Vagina (tissue), 2 donors: ENCODE measurements at places on chromosomes 2 and 18.

GRCh38 chr2:7011356-7012083, 94.3 kb downstream of the RNF144A start:
- no peaks in the 10 kb centered on the region for H3K27me3 ChIP-seq
- no peaks in the 10 kb centered on the region for H3K36me3 ChIP-seq
- DNase-seq, result no peak
- peaks cover 91% of the 10 kb centered on the region for H3K4me1 ChIP-seq
- no peak overlapping the region for H3K4me3 ChIP-seq

- no peaks in the 10 kb centered on the region for H3K36me3 ChIP-seq
- H3K4me3 ChIP-seq, result no peak overlapping the region
- H3K27ac ChIP-seq, result no peak overlapping the region
Observed at GRCh38 chr2:213232649-213233437, 51.4 kb upstream of the SPAG16 start.

DNA sequence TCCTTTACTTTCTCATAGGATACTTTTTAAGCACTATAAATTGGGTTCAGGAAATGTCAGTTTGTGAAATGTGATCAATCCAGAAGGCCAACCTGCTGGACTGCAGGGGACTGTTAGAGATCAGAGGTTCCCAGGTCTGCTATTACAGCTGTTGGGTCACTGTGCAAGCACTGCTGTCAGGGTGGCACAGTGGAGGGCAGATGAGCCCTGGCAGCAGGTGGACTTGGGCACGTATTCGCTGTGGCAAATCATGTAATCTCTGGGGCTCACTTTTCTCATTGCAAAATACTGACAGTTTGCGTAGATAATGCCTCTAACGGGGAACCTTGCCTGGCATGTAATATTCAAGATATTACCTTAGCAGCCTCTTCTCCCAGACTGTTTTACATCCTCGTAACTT, 18.1 kb downstream of the RAB31 start:
- H3K27me3 ChIP-seq, result no peaks in the 10 kb centered on the region
- no peak for DNase-seq
- H3K4me1 ChIP-seq, result peaks cover 27% of the 10 kb centered on the region

GRCh38 chr2:46555646-46556234, 76.4 kb downstream of the TMEM247 start:
- no peaks in the 10 kb centered on the region for H3K27me3 ChIP-seq
- H3K4me1 ChIP-seq, result peaks cover 61% of the 10 kb centered on the region
- no peak overlapping the region for H3K4me3 ChIP-seq
- H3K27ac ChIP-seq, result no peak overlapping the region

DNA sequence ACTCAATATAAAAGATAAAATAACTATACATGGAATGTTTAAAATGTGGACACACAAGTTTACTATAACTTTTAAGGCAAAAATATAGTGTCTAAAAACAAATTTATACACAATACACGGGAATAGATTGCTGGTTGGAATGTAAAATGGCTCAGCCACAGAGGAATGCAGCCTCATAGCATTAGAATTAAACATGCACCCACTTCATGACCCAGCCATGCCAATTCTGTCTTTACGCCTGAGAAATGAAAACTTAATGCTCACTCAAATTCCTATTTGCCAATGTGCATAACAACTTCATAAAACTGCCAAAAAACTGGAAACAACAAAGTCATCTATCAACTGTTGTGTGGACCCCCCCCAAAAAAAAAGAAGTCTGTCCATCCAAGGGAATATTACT, 1006.6 kb upstream of the POU3F3 start:
- H3K27me3 ChIP-seq, result no peaks in the 10 kb centered on the region
- no peak overlapping the region for H3K4me3 ChIP-seq
- DNase-seq, result no peak
- H3K27ac ChIP-seq, result no peak overlapping the region
- H3K4me1 ChIP-seq, result no peaks in the 10 kb centered on the region

GRCh38 chr2:173969886-173970285, 4.7 kb upstream of the SP3 start:
- H3K27ac ChIP-seq, result no peak overlapping the region
- H3K36me3 ChIP-seq, result no peaks in the 10 kb centered on the region
- no peak overlapping the region for H3K4me3 ChIP-seq
- no peaks in the 10 kb centered on the region for H3K27me3 ChIP-seq
- H3K4me1 ChIP-seq, result peaks cover 12% of the 10 kb centered on the region
- DNase-seq, result no peak

DNA sequence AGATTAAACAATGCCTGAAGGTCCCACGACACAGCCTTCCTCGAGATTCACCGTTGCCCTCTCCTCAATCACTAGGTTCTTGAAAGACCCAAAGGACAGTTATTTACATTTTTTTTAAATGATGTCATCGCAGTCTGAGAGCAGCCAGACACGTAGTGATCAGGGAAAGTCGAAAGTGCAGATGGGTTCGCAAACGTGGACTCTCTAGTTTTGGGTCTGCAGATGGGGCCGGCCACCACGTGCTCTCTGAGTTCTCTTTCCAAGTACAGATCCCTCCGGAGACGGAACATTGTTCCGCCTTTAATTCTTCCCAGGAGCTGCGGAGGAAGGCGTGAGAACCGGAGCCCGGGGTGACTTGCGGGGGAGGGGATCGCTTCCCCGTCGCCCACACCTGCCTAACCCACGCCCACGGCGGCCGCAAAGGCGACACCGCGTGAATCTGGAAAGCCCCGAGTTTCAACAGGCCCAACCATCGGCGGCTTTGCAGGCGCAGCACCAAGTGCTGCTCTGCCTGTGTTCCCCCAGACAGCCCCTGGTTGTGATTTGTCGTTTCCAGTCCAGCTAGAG, 54.3 kb downstream of the PKDCC start:
- H3K27me3 ChIP-seq, result no peaks in the 10 kb centered on the region
- H3K36me3 ChIP-seq, result no peaks in the 10 kb centered on the region
- DNase-seq, result no peak

DNA sequence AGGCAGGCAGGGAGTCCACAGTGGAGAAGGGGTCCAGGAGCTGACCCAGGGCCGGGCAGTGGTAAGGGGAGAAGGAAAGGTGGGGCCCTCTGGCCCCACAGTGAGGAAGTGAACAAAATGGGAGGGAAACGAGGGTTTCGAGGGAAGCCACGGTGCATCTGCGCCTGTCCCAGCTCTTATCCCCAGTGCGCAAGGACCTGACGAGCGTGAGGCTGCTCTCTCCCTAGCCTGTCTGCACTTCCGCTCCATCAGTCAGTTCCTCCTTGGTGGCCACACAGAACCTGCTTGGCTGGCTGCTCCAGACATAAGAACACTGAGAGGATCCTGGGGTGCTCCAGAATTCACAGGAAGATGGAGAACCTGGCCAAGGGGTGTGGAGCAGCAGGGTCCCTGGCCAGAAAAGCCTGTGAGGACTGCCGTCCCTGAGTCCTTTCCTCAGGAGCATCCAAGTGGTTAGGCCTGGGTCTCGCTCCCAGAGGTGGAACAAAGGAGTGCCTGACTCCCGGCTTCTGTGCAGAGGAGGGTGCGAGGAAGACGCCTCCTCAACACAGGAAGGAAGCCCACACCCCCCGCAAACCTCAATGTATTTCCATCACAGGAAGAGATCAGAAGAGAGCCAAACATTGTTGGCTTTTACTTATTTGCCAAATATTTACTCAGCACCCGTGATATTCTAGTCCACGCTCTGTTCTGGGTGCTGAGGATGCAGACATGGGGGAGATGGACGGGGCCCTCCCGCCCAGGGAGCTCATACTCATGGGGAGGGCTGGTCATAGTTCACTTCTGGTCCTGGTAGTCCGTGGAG, 43.7 kb upstream of the SEMA4C start:
- no peak for DNase-seq
- peaks cover 24% of the 10 kb centered on the region for H3K4me1 ChIP-seq
- H3K4me3 ChIP-seq, result no peak overlapping the region
- H3K27me3 ChIP-seq, result no peaks in the 10 kb centered on the region
- H3K27ac ChIP-seq, result no peak overlapping the region

- H3K36me3 ChIP-seq, result no peaks in the 10 kb centered on the region
- peak overlapping the region; percentile 56 for H3K4me3 ChIP-seq
- H3K27me3 ChIP-seq, result no peaks in the 10 kb centered on the region
- peaks cover 15% of the 10 kb centered on the region for H3K4me1 ChIP-seq
- no peak for DNase-seq
Observed at GRCh38 chr2:42792087-42792582, 248 bp downstream of the HAAO start.

DNA sequence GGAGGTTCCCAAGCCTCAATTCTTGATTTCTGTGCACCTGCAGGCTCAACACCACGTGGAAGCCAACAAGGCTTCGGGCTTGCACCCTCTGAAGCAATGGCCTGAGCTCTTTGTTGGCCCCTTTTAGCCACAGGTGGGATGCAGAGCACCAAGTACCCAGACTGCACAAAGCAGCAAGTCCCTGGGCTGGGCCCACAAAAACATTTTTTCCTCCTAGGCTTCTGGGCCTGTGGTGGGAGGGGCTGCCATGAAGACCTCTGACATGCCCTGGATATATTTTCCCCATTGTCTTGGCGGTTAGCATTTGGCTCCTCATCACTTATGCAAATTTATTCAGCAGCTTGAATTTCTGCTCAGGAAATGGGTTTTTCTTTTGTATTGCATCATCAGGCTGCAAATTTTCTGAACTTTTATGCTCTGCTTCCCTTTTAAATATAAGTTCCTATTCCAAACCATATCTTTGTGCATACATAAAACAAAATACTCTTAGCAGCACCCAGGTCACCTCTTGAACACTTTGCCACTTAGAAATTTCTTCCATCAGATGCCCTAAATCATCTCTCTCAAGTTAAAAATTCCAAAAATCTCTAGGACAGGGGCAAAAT, 9.0 kb upstream of the MATN3 start:
- H3K36me3 ChIP-seq, result peaks cover 2% of the 10 kb centered on the region
- no peaks in the 10 kb centered on the region for H3K4me1 ChIP-seq
- H3K27me3 ChIP-seq, result no peaks in the 10 kb centered on the region

DNA sequence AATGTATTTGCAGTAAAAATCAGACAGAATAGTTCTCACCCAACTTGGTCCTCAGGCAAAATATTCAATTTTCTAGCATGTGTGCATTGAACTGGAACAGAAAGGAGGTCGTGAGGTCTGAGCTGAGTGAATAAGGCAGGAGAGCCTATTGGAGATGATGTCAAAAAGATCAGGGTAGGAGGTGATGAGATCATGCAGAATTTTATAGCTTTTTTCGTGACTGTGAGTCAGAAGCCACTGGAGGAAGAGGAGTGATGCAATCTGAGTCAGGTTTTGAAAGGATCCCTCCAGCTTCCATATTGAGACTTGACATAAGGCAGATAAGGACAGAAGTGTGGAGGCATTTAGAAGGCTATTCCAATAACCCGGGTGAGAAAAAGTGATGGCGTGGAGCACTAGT, 299.5 kb upstream of the SOX11 start:
- no peak overlapping the region for H3K27ac ChIP-seq
- DNase-seq, result no peak
- no peaks in the 10 kb centered on the region for H3K27me3 ChIP-seq
- H3K36me3 ChIP-seq, result no peaks in the 10 kb centered on the region
- no peak overlapping the region for H3K4me3 ChIP-seq

GRCh38 chr2:28580078-28580477, 84.2 kb downstream of the PLB1 start:
- H3K4me1 ChIP-seq, result peaks cover 17% of the 10 kb centered on the region
- no peaks in the 10 kb centered on the region for H3K36me3 ChIP-seq
- H3K27me3 ChIP-seq, result no peaks in the 10 kb centered on the region
- no peak for DNase-seq
- no peak overlapping the region for H3K4me3 ChIP-seq

- H3K36me3 ChIP-seq, result no peaks in the 10 kb centered on the region
- no peak overlapping the region for H3K4me3 ChIP-seq
- H3K27ac ChIP-seq, result no peak overlapping the region
Observed at GRCh38 chr2:101130081-101130480, 21.1 kb downstream of the TBC1D8 start.

DNA sequence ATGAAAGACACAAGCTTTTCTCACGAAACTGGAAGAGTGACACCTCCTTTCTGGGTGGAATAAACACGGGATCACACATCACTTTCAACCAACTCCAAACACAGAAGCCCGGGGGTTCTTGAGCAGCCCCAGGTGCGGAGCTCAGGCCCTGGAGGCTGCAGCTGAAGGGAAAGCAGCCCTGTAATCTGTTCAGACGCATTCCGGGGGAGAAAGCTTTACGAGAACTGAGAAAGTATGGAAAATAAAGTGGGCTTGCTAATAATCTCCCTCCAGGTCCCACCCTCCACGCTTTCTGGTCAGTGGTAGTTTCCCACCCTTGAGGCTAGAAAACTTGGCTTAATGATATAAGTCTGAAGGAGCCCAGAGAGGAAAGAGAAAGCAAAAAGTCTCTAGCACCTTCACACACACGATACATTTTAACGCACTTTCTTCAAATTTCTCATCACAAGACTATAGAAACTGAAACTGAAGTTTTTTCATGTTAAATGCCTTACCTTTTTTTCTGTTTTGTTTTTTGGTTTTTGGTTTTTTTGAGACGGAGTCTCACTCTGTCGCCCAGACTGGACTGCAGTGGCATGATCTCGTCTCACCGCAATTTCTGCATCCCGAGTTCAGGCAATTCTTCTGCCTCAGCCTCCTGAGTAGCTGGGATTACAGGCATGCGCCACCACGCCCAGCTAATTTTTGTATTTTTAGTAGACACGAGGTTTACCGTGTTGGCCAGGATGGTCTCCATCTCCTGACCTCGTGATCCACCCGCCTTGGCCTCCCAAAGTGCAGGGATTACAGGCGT, 141.3 kb downstream of the AFF3 start:
- no peaks in the 10 kb centered on the region for H3K4me1 ChIP-seq
- no peak overlapping the region for H3K27ac ChIP-seq
- DNase-seq, result no peak
- H3K27me3 ChIP-seq, result no peaks in the 10 kb centered on the region
- H3K36me3 ChIP-seq, result no peaks in the 10 kb centered on the region

DNA sequence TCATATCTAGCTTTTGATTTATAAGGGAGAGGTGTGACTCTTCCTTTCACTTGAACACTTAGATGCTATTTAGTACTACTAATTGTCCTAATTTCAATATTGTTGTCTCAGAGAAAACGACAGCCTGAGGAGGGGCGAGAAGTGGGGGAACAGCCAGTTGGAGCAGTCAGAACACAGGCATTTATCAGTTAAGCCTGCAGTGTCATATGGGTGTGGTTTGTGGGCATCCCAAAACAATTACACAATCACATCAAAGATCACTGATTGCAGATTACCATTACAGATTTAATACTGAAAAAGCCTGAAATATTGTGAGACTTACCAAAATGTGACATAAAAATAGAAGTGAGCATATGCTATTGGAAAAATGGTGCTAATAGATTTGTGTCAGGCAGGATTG, 15.8 kb downstream of the TMEM131 start:
- H3K27me3 ChIP-seq, result no peaks in the 10 kb centered on the region
- H3K36me3 ChIP-seq, result no peaks in the 10 kb centered on the region
- H3K4me1 ChIP-seq, result peaks cover 7% of the 10 kb centered on the region
- no peak for DNase-seq
- no peak overlapping the region for H3K27ac ChIP-seq

GRCh38 chr2:64462940-64463700, 9.2 kb downstream of the LGALSL start:
- H3K4me1 ChIP-seq, result no peaks in the 10 kb centered on the region
- H3K27me3 ChIP-seq, result no peaks in the 10 kb centered on the region
- no peak for DNase-seq
- H3K4me3 ChIP-seq, result no peak overlapping the region
- H3K27ac ChIP-seq, result no peak overlapping the region

GRCh38 chr2:63300835-63301234, 250.2 kb downstream of the OTX1 start:
- H3K36me3 ChIP-seq, result no peaks in the 10 kb centered on the region
- no peak for DNase-seq
- no peak overlapping the region for H3K4me3 ChIP-seq
- H3K27me3 ChIP-seq, result no peaks in the 10 kb centered on the region
- no peak overlapping the region for H3K27ac ChIP-seq
- H3K4me1 ChIP-seq, result no peaks in the 10 kb centered on the region

- H3K36me3 ChIP-seq, result no peaks in the 10 kb centered on the region
- no peak overlapping the region for H3K27ac ChIP-seq
- H3K4me1 ChIP-seq, result no peaks in the 10 kb centered on the region
- no peak for DNase-seq
- no peak overlapping the region for H3K4me3 ChIP-seq
Observed at GRCh38 chr18:44502790-44503189, 177.9 kb upstream of the SETBP1 start.
